HS-27A (cell line): ENCODE measurements at places on chromosomes 13 and 19.

DNA sequence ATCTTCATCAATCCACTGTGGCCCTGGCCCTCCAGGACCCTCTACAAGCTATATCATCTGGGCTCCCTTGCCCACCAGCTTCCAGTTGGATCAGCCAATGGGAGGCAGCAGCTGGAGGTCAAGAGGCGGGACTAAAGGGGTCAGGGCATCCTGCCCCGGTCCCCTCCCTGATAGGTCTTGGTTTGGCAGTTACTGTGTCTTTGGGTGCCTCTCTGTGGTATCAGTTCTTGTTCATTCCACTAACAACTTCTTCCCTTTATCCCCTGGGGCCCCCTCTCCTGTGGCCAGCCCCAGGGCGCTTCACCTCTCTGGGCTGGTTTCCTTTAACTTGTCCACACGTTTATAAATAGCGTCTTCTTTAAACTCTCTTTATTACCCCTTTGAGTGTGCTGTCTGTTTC lies 83.6 kb downstream of the DCT start:
- DNase-seq: no peak

GRCh38 chr13:51733374-51734298 lies 70.3 kb downstream of the DHRS12 start:
- no peak for DNase-seq

GRCh38 chr13:30422054-30422839 lies at the start of gene UBE2L5:
UBE2L5 (plus strand) TSS chr13:30422493; CDS start chr13:30427991, 5,498 bp downstream.
- DNase-seq: no peak

DNA sequence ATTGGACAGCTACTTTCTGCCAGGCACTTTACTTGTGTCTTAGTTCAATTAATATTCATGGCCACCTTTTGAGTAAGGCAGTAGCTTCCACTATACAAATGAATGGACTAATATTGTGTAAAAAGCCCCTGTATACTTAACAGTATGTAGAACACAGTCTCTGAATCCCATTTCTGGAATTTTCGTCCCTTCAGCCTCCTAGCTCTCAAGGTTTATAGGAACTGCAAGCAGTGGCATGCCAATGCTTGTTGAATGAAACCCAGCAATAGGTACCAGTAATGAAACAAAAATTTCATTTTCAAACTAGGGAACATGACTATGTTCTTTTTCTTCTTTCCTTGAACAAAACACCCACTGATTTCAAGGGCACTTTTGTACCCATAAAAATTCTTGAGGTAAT lies 361.6 kb downstream of the TDRD3 start:
- DNase-seq: no peak

- DNase-seq: no peak
Observed at GRCh38 chr19:14614099-14614412, 31.2 kb downstream of the CLEC17A start.

DNA sequence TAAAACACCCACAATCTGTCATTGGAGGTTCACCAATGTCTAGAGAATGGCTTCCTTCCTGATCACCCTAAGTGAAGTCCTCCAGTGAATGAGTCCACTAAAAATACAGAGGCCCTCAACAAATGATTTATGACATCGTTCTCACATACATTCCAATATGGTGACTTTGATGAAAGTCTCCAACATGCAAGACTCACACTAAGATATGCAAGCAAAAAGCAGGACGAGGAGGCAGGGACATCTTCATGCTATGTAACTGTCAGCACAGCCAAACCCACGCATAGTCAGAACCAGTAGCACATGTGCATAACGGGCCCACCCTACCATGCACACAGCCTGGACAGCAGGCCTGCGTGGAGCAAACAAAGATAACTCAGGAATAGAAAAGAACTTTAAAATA lies 16.6 kb upstream of the LSM14A start:
- DNase-seq: peak; percentile 49

GRCh38 chr19:4357095-4357797 lies 13.9 kb downstream of the MPND start:
- DNase-seq: no peak

GRCh38 chr19:14203177-14203576 lies 2.8 kb downstream of the ADGRL1 start:
- DNase-seq: no peak

DNA sequence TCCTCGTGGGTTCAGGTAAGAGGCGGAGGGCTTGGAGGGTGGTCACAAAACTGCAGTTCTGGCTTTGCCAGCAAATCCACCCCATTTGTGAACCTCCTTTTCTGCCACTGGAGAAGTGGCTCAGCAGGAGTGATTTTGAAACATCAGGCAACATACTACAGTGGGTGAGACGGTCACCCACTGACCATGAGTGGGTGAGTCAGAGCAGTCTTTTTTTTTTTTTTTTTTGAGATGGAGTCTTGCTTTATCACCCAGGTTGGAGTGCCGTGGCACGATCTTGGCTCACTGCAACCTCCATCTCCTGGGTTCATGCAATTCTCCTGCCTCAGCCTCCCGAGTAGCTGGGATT lies 3.0 kb downstream of the TOMM40 start:
- DNase-seq: no peak

- DNase-seq: no peak
Observed at GRCh38 chr19:41363371-41363752, 587 bp downstream of the B9D2 start.

DNA sequence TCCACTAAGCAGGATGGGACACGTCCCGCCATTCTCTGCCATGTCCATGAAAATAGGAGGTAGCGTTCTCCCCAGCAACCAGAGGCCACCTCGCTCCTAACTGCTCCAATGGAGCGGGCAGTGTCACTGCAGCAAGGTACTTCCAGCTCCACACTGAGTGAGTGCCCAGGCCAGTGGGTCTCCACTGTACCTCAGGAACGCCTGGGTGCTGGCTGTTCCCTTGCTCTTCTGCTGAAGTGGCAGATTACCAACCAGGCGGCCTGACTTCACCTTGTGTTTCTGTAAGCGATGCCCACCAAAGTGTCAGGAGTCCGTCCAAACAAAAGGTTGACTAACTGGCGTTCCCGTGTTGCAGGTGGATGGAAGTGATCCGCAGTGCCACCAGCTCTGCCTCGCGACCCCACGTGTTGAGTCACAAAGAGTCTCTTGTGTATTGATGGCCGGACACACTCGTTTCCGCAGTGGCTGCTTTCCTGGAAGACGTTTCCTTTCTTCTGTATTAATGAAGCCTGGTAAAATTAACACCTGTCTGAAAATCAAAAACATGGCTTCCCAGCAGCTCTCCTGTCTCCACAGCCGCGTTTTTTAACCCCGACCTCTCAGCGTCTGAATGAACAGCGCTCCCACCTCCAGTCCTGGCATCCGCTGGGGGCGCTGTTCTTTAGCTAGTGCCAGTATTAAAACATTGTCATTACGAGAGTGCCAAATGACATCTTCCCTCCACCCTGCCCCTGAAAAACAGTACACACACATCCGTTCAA lies 128.8 kb downstream of the STK24 start:
- DNase-seq: no peak

DNA sequence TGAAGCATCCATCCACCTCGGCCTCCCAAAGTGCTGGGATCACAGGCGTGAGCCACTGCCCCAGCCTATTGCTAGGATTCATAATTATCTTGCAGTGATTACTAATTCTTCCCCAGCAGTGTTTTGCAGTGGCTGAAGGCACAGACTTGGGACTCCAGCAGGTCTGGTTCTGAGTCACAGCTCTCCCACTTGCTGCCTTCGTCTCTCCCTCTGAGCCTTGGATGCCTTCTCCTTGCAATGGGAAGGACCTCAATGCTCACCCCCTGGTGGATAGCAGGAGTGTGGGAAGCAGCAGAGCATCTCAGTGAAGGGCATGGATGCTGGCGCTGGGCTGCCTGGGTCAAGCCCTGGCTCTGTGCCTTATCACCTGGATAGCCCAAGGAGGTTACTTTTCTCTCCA lies 37.6 kb upstream of the SHKBP1 start:
- no peak for DNase-seq

DNA sequence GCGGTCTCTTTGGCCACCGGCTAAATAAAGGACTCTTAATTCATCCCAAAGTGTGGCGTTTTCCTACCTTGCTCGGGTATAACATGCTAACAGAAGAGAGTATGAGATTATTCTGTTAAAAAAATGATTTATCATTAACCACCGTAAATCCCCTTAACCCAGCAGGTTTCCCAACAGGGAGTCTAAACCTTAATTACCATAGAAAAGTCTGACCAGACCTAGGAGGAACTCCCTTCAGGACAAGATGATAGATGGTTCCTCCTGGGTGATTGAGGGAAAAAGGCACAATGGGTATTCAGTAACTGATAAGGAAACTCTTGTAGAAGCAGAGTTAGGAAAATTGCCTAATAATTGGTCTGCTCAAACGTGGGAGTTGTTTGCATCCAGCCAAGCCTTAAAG lies 193.7 kb downstream of the ZNF737 start:
- no peak for DNase-seq

GRCh38 chr19:35733180-35734125 lies 8.8 kb downstream of the IGFLR1 start:
- no peak for DNase-seq

DNA sequence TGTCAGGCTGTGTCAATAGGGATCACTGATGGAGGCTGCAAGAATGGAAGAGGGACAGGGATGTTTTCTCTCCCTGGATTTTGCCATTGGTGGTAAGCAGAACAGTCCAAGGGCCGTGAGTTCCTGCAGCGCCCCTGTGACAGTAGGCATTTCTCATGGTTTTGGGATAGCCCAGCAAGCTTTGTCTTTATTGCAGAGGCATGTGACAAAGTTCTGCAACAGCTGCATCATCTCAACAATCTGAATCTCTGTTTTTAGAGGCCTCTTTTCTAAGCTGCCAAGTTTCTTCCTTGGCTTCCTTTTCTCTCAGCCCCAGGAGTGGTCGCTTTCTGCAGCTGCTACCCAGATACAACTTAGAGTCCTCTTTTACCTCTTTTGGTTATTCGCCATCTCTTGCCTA lies 95.7 kb upstream of the TSHZ3 start:
- DNase-seq: no peak

- no peak for DNase-seq
Observed at GRCh38 chr19:38912600-38913514, 871 bp upstream of the CCER2 start.

DNA sequence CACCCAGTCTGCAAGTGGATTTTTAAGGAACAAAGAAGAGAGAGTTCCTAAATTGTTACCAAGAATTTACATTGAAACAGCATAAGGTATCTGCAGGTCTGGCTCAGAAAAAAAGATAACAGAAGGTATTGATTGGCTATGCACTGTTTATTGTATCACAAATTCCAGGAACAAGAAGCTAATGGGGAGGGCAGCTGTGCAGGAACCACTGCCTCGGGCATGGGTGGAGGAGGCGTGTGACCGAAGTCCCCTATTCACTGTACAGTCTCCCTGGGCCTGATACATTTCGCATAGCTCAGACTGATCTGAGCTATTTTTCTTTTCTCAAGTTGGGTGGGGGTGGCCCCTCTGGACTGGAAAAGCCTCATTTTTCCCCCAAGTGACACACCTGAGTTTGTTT lies 11.7 kb downstream of the NECTIN2 start:
- no peak for DNase-seq

GRCh38 chr13:112366907-112367646 lies 9.1 kb upstream of the SPACA7 start:
- DNase-seq: no peak
